ENCODE measurements at places on chromosomes 3 and 15. TPM values are rescaled to one million over a fixed set of nuclear protein-coding genes. Genes with fewer than 3 reads are reported as not detected.

The ZIC1 gene
- 662 TPM for total RNA-seq

The CHRFAM7A gene
- total RNA-seq, result 6.4 TPM

GRCh38 chr3:124918524-124918923, 16.0 kb downstream of the MUC13 start:
- no peak for DNase-seq

GRCh38 chr3:150656316-150656715, 47.4 kb downstream of the ERICH6 start:
- DNase-seq, result no peak

DNA sequence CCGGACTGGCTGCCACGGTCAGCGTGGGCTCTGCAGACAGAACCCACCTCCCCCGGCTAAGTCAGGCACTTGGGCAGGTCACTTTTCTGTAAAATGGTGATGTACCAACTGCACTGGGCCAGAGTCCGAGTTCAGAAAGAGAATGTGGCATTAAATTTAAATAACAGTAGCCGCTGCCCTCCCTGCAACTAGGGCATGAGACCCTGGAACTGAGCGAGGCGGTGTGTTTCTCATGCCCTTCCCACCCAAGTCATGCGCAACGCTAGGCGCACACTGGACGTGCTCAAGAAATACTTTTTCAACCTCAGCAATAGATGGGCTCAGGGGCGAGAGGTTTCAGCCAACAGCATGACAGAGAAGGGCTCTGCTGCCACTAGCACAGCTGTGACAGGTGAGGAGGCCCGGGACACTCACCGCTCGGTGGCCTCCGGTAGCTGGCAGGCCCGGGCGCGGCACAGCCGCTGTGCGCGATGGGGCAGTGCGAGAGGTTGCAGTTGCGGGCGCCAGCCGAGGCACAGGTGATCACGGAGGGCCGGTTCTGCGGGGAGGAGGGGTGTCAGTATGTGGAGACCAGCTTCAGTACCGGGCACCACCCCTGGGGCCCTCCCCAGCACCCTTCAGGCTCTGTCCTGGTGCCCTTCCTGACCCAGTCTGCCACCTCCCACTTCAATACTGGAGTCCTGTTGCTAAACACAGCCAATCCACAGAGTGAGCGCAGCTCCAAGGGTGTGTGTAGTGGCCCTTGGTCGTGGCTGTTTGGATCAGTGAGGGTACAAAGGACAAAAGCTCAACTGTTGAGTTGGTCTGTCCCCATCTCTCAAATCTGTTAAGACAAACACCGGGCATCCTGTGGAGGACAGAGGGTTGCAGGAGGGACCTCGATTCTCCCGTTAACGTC, 84.5 kb downstream of the VGLL4 start:
- no peak for DNase-seq
